ENCODE measurements at places on chromosomes 3 and 15.
A peak's percentile ranks its signal among the peaks of the same experiment; 100 is the strongest.

DNA sequence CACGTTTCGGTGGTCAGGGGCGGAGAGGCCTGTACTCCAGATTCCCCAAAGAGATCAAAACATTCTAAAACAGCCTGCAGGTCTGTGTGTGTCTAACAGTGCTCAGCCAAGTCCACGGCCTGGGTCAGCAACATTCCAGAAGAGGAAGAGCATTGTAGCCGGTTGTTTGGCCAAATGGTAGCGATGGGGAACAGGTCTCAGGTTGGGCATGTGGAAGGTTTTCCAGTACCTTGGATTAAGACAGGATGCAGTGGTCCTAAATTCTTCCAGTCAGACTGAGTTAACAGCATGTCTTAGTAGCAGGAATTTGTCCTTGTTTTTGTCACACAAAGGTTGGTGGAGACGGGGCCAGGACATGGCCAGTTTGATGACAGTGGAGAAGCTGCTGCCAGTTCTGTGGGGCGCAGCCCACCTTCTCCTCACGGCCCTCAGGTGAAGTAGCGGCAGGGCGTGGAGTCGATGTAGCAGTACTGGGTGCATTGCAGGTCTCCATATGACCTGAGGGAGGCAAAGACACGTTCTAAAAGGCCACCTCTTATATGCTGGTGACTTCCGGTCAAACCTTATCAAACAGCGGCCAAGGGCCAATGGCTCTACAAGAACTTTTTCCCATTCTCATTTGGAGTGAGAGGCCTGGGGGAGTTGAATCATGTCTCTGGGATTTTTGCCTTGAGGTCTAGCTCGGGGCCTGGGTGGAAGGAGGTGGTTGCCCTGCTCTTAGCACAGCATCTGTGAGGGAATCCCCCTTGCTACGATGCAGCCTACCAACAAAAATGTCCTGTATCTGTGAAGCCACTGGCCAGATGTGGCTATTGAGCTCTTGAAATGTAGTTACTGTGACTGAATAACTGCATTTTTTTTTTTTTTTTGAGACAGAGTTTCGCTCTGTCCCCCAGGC is 24.1 kb downstream of the EAF1 start:
- no peak for DNase-seq

GRCh38 chr3:31878231-31878838 is 102.7 kb downstream of the OSBPL10 start:
- DNase-seq = no peak

GRCh38 chr15:65334586-65335231 is 30.2 kb downstream of the RNU5B-1 start:
- DNase-seq = no peak

DNA sequence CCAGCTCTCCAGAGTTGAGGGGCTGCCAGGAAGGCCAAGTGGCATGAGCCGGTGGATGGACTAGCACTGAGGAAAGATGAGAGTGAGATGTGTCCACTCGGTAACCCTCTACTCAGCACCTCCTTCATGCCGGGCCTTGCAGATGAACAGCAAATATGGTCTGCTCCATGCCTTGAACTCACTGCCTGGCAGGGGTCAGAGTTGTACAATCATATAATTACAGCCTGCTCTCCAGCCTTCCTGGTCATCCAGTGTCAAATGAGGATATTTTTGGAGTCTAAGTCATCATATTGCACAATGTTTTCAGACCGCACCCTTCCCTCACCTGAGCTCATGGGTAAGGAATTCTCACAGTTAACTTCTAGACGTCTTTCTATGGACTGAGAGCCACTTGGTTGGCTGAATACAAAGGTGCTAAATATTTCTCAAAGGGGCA is 4.9 kb downstream of the MGLL start:
- DNase-seq = no peak

GRCh38 chr3:30495172-30496065 is 111.0 kb upstream of the TGFBR2 start:
- no peak for DNase-seq

DNA sequence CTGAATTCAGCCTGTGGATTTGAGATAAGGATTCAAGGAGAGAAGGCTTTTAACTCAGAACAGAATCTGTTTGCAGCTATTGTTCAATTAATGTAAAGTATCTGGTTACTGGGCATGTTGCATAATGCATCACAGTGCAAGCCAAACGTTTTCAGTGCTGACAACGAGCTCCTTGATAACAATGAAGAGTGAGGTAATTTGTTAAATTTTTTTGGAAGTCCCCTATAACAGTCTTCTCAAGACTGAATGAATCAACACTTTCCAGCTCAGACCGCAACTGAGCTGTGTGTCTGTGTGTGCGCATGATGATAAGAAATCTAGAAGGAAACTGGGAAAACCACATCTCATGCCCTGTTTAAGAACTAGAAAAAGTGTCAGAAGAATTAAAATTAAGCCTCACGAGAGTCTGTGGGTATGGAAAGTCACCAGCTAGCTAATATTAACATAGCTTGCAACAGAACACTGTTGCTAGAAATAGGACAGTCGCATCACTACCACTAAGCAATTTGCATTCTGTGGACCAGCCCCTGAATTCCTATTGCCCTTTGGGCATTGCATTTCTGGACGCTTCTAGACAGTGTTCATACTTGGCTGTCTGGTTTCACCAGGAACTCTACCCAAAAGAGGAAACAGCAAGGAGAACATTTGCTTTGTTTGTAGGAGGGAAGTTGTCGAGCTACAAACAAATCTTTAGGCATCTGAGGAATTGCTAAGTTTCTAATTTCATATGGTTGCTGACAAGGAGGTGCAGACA is 43.7 kb upstream of the ATP2C1 start:
- DNase-seq = peak; percentile 30

GRCh38 chr3:175046601-175047000 is 187.5 kb downstream of the NAALADL2 start:
- no peak for DNase-seq

DNA sequence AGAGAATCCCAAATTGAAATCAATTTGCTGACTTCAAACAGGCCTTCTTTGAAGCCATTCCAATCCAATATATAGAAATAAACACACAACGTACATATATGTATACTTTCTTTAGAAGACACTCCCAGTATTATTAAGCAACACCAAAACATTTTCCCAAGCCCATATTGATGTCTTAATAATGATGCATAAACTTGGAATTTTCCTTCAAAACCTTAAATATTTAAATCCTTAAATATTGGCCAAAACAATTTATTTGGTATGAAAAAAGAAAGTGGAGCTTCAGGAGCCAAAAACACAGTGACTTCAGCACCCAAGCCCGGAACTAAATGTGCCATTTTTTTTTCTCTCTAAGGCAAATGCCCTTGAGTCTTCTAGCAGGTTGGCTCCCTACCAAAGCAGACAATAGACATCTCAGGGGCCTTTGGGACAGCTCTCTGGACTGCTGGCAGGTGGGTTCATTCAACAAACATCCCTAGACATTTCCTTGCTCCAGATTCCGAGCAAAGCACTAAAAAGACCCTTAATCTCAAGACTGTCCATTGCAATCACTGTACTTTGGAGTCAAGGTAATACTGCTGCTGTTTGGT is 384.7 kb downstream of the NTRK3 start:
- DNase-seq = no peak

DNA sequence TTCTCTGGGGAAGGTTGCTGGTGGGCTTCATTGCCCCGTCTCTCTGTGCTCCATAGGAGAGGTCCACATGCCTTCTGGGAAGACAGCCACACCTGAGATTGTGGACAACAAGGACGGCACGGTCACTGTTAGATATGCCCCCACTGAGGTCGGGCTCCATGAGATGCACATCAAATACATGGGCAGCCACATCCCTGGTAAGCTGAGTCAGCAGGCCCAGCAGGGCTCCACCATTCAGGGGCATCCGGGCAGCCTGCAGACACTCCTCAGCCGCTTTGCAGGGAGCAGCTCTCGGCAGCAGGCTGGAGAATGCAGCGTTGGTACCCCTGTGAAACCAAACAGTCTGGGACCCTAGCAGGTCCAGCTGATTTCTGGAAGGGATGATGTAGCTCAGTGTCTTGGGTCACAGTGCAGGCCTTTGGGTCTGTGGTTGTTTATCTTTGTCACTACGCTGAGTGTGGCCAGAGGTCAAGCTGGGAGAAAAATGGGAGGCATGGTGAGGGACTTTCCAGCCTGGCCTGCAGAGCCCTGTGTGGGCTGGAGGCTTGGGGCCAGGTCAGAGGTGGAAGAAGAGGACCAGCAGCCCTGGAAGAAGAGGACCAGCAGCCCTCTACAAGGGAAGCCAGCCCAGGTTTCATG is 67.2 kb downstream of the DNASE1L3 start:
- DNase-seq = no peak

DNA sequence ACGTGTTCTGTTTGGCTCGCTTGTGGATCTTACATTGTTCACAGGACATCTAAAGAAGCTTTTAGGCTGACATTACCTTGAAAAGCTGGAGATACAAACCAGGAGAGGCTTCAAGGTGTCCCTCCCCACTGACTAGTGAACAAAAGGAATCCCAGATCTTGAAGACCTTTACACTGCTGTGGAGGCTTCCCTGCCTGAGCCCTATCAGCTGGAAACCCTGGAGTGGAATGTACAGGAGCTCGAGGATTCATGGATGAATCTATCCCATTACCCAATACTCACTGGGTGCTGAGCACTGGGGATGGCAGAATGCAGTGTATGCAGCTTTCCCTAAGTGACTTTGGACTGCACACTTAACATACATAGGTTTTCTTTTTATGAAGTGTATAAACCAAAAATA is 82.3 kb upstream of the MFGE8 start:
- DNase-seq = no peak

- no peak for DNase-seq
These were observed 239.0 kb downstream of the ZNF621 start for GRCh38 chr3:40763807-40764206.

DNA sequence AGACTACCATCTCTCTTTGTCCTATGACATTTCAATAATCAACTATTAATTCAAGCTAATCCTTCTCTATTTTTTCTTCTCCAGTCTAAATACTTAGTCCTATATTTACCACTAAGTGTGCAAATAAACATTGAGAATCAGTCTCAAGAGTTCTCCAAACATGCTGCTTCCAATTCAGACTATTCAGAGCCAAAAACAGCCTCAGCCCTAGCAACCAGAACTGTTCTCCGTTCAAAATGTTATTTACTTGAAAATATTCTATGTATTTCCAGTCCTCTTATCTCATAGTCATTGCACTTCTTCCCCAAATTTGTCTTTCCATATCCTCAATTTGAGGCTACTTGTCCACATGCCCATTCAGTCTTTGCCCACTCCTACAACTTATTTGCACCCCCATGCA is 805.5 kb downstream of the IGSF11 start:
- DNase-seq = no peak

GRCh38 chr3:58994746-58995330 is 55.0 kb downstream of the CFAP20DC start:
- peak; percentile 39 for DNase-seq

DNA sequence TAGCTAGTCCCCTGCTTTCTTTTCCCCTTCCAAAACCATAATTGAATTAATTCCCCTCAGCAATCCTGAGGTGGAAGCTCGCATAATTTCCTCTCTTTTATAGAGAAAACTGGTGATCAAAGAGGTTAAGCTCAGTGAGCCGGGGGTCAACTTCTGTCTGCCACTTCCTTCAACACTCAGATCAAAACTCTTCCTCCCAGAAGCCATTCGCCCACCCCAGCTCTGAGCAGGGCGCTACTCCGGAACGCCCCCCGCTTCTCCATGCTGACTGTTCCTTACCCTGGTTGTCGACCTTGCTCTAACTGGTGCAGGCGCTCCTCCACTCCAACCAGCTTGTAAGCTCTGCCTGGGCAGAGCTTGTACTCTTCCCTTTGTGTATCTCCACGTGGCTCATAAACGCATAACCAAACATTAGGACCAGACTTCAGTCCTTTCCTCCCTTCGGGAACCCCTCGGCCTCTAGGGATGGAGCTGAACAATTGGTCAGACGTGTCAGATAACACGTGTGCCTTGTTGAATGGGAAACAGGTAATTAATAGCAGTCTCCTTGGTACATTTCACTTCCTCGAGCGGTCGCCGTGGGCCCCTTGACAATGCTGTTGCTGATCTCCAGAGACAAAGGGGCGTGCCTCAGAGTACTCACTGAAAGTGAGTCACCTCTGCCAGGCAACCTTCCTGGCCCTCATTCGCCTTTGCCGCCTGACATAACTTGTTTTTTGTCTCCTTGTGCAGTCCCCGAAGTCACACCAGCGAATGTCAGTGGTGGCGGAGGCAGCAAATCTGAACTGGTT is 71.8 kb downstream of the IL5RA start:
- DNase-seq = no peak

GRCh38 chr3:58058361-58059263 is 50.4 kb downstream of the FLNB start:
- DNase-seq = no peak

DNA sequence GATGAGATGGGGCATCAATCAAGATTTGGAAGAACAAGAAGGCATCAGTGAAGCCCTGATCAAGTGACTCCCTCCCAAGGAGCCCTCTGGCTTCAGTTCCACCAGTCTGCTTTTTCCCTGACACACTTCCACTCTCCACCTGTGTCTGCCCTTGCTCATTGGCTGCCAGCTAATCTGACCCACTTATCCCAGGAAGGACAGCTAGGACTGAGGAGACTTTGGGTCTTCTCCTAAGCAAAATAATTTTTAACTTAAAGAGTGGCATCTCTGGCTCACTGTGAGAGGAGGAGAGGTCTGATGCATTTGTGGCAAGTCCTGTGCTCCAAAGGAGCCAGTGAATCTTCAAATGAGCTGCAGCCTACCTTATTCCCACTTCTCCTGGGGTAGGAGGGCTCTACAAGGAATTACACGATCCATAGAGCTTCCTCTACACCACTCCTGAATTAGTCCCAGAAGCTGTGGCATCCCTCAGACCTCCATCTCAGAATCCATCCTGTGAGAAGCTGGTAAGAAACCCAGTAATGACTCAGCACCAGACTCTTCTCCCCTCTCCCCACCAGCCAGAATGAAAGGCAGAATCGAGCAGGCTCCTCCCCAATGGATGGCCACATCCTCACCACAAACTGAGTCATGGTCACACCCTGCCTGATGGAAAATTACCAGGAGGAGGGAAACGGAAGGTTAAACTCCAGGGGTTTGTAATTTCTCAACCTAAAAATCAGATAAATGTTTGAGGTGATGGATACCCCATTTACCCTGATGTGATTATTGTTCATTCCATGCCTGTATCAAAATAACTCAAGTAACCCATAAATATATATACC is 6.3 kb upstream of the PKM start:
- no peak for DNase-seq

GRCh38 chr15:71262599-71262998 is 147.3 kb downstream of the THSD4 start:
- no peak for DNase-seq

DNA sequence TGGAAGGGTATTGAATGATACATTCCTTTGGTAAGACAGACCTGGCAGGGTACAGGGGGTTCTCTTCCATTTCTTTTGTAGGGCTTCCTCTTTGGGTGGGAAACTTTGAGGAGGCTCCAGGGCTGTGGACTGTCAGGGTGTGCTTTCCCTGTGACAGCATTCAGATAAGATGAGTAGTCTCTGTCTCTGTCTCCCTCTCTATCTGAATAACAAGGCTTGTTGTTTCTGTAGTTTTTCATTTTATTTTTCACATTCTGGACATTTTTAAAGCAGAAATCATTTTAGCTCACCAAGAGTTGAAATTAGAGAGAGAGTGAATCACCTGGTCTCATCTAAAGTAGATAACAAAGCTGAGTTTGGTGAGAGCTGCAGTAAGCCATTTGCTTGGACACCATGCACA is 100.8 kb upstream of the TPM1 start:
- DNase-seq = no peak

Measured in GM18507 (cell line).